ENCODE measurements at places on chromosomes 5 and 9.

GRCh38 chr5:132488590-132488989 is 2.0 kb downstream of the IRF1 start:
- DNase-seq, result no peak

GRCh38 chr5:167966979-167967378 is 324.5 kb upstream of the WWC1 start:
- DNase-seq, result no peak

GRCh38 chr5:150700246-150700593 is 642 bp downstream of the RBM22 start:
- DNase-seq, result no peak

DNA sequence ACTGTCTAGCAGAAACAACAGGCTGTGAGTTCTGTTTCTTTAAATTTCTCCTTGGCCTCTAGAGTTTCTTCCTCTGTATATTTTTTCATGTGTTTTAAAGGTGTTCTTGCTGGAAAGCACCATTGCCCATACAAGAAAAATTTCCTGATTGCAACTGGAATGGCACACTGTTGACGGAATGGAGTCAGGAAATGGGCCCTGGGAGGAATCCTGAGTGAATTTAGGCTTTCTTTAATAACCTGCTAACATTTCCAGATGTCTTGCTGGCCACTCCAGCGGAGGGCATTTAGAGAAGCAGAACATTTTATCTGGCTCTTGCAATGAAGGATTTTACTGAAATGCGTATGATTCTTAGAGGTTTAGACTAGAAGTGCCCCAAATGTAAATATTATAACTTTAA is 736.3 kb downstream of the TAF11L14 start:
- DNase-seq, result no peak

GRCh38 chr9:132214027-132214622 is 52.3 kb downstream of the NTNG2 start:
- peak; percentile 41 for DNase-seq

GRCh38 chr5:9655641-9656040 is 25.5 kb upstream of the TAS2R1 start:
- no peak for DNase-seq

DNA sequence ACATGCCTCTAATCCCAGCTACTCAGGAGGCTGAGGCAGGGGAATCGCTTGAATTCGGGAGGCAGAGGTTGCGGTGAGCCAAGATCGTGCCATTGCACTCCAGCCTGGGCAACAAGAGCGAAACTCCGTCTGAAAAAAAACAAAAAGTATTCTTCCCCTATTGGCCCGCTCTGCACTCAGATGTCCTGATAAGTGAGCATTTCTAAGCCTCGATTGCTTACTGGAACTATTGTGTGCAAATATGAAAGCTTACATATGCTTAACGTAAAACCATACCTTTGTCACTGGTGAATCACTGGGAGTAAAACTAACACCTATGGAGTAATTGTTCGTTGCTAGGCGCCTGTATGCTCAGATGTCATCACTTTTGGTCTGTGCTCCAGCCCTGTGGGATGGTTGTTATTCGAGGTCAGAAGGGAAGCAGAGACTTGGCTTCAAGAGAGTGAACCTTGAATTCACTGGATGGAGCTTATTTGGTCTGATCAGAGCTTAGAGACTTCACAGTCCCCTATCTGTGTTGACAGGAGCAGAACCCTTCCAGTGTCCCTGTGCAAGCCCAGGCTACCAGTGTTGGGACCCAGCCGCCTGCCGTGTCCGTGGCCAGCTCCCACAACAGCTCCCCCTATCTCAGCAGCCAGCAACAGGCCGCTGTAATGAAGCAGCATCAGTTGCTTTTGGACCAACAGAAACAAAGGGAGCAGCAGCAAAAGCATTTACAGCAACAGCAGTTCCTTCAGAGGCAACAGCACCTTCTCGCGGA is 25.3 kb upstream of the LTC4S start:
- DNase-seq, result no peak

- no peak for DNase-seq
Observed at GRCh38 chr9:89430995-89431394, 66.9 kb downstream of the SEMA4D start.

DNA sequence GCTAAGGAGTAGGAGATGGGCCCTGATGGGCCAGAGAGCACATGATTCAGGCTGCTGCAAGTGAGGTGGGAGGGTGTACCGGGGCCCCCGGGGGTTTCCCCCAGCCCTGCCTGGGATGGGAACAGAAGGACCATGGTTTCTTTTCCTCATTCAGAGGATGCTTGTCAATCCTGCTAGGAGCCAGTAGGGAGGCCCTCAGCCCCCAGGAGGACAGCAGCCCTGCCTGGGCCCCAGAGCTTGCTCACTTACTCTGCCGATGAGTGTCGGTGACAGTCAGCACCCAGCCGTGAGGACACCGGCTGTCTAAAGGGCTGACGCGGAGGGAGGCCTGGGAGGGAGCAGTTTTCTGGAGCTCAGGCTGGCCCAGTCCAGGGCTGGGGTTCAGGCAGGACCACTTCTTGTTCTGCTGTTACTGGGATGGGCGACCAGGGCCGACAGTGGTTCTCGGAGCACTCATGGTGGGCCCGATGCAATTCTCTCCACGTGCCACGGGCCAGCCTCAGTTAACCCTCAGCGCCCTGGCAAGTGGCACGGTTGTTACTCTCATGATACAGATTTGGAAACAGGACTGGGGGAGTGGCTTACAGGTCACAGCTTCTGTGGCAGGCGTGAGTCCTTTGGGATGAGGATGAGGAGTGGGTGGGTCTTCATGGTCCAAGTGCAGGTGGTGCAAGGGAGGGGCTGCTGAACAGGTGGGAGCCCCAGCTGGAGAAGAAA is 1.8 kb downstream of the ARRDC1 start:
- no peak for DNase-seq

DNA sequence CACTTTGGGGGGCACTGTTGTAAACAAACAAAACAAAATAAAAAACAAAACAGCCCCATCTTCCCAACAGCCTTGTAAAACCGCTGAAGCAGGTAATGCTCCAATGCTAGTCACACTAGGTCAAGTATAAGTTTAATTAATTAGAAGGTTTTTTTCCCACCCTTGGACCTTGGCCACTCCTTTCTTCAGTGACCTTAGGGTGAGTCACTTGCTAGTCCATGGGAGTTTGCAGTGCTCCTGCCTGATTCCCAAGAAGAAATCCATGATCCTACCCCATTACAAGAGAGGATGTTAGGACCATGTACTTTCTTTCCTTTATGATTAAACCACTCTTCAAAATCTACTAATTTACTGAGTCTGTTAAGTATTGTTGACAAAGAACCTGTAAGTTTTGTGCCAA is 192.2 kb upstream of the CDKN2B start:
- no peak for DNase-seq

DNA sequence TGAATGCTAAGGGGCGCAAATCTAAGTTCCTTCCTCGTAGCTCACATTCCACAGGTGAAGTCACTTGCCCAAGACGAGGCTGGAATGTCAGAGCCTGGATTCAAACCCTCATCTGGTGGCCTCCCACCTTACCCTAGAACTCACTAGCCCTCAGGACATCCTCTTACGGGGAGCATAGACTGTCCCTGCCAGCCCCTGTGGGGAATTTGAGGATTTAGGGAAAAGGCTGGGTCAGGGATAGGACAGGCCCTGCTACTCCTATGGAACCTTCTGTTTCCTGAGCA is 45.0 kb downstream of the IRF1 start:
- DNase-seq, result no peak

DNA sequence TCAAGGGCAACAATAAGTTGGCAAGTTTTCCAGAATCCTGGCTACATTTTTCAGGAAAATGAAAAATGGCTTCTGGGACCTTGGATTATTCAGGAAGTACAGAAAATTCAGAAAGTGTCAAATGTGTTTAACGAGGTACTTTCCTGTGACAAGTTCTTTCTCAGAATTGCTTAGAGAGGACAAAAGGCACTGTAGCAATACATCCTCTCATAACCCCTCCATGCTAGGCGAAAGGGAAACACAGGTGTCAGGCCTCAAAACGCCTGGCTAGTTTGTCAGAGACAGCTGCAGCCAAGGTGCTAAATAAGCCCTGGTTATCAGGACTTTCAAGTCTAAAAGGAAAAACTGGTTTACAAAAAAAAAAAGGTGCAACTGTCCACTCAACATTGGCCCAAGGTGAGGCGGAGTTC is 115.2 kb downstream of the GNAQ start:
- no peak for DNase-seq

GRCh38 chr9:20995616-20996015 is 35.8 kb downstream of the HACD4 start:
- no peak for DNase-seq

GRCh38 chr5:17436350-17436749 is 61.7 kb upstream of the TAF11L2 start:
- no peak for DNase-seq
